ENCODE measurements at places on chromosomes 7 and 10. TPM values are rescaled to one million over a fixed set of nuclear protein-coding genes. Genes with fewer than 3 reads are reported as not detected.

- no peak for DNase-seq
These were observed 515 bp downstream of the GSDME start for GRCh38 chr7:24756545-24757352.

- peak; percentile 66 for DNase-seq
These were observed 15.9 kb downstream of the FAM53B start for GRCh38 chr10:124728071-124728829.

DNA sequence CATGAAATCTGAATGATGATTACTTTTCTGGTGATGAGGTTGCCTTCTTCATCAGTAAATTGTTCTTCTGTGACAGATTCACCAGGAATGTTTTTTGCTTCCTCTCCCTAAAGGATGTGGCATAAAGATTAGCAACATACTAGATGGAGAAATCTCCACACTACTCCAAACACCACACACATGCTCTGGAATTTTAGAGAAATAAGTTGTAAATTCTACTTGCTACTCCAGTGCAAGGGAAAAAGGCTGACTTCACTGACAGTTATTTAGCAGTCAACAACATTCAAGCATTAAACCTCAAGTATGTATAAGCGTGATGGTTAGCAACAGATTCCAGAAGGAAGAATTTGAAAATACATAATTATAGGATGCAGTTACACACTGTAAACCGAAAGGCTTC lies 137.9 kb upstream of the CCDC6 start:
- no peak for DNase-seq

GRCh38 chr7:11207565-11207964 lies 233.9 kb downstream of the PHF14 start:
- no peak for DNase-seq

- DNase-seq = no peak
These were observed 168.7 kb downstream of the GNAI1 start for GRCh38 chr7:80303315-80303714.

- DNase-seq = peak; percentile 29
These were observed 95.2 kb upstream of the FAM133B start for GRCh38 chr7:92685136-92686042.

DNA sequence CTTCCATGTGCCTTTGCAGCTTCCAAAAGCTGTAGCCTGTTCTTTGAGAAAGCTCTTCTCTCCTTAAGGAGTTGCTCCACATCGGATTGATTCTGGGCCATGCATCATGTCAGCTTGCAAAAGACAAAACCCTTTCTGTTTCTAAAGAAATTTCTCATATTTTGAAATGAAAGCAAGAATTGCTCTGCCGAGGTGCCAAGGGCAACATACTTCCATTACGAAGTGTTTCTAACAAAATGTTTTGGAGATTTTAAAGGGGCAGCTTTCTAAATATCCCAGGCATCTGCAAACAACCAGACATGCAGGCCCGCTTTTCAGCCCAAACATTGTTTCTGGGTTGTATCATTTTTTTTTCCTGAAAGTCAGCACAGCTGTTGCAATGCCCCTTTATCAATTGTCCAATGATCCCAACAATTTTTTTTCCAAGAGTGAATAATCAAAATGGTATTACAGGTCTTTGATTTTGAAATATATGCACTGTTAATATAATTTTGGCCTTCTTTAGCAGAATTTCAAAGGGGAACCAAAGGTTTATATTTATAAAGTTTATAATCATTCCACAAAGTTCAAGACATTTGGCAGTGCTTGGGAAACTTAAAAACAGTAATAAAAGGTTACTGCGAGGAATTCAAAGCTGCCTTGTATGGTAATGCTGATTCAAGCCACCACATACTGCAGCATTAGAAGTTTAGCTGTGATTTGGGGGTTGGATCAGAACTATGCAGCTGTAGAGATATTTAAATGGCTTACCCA lies 61.0 kb downstream of the TES start:
- no peak for DNase-seq

GRCh38 chr10:60828489-60828852 lies 50.2 kb downstream of the CDK1 start:
- DNase-seq = no peak

- no peak for DNase-seq
These were observed 276.2 kb downstream of the MDFIC start for GRCh38 chr7:115198143-115198542.

GRCh38 chr7:36994456-36995112 lies 270.3 kb upstream of the AOAH start:
- no peak for DNase-seq

- DNase-seq = no peak
These were observed 18.3 kb upstream of the ELN start for GRCh38 chr7:74009719-74010118.

DNA sequence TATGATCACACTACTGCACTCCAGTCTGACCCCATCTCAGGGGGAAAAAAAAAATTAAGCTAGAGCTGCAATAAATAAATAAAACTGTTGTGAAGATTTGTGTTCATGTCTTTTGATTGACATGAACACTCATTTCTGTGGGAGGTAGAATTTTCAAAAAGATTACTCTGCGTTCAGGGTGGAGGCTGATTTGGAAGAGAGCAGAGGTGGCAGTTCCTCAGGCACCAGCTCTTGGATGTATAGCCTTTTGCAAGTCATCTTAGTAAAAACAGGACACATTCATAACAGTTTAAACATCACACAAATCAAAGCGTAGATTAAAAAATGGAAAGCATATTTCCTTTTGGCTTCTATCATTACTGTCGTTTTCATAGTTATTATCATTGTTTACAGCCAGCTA lies 243.5 kb upstream of the LRGUK start:
- no peak for DNase-seq

- no peak for DNase-seq
These were observed 95.6 kb upstream of the DDC start for GRCh38 chr7:50660830-50661175.

- DNase-seq = no peak
These were observed 120.2 kb downstream of the TEX36 start for GRCh38 chr10:125562737-125563136.

- DNase-seq = no peak
These were observed 382.3 kb upstream of the MTPN start for GRCh38 chr7:136359333-136359903.

DNA sequence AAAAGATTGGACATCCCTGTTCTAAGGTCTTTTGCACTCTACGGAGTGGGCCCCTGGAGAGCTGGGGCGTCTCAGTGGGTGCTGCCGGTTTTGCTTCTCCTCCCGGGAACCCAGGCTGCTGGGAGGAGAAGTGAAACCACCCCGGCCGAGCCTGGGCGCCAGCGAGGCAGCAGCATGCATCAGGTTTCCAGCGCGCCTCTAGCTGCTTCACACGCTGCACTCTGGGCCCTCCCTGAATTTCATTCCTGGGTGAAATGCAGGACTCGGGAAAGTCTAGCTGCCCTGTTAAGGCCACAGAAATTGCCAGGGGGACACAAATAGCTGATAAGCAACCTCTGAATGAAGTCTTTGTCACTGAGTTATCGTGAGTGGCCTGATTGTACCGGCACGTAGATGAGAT lies 127.4 kb downstream of the TRRAP start:
- no peak for DNase-seq

DNA sequence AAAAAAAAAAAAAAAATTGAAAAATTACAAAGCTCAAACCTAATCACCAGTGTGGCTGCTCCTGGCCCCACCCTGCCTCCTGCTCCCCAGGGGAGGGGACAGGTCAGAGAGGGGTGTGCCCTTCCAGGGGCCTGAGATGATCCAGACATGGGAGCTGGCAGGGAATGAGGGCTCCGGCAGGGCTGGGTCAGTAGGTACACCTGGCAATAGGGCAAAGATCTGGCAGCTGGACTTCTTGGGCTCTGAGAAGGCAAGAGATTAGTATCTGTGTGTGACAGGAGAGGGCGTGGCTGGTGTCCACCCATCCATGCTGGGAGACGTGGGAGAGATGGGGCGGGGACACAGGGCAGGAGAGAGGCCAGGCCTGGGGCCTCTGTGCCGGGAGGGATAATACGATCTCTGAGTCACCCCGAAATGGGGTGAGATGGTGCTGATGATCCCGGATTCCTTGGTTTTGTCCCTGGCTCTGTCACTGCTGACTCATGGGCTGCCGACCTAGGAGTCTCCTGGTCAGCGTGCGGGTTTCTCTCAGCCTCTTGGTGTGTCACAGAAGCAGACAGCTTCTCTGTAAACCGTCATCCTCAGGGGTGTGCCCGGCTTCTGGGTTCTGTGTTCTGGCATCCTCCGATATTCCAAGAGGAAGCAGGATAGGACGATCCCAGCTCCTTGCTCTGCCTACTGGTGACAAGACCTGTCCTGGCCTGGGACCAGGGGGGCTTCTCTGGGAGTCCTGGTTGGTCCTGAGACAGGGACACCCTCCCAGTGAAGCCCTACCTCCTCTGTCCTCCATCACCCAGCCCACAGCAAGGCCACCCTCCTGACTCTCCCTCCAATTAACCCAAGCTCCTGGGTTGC lies 8.2 kb upstream of the CLDN4 start:
- DNase-seq = no peak

- DNase-seq = no peak
These were observed 100.1 kb upstream of the FGFR2 start for GRCh38 chr10:121698336-121698735.

The MYH16 gene
- polyA plus RNA-seq = 0.09 TPM

The JCAD gene
- 5.9 TPM for polyA plus RNA-seq

The AASS gene
- 6.7 TPM for polyA plus RNA-seq

The MSMB gene
- polyA plus RNA-seq = 8.6 TPM

The GLI3 gene
- 3.1 TPM for polyA plus RNA-seq

The ZCCHC24 gene
- polyA plus RNA-seq = 5.4 TPM

The SPOCK2 gene
- polyA plus RNA-seq = 163 TPM

The HOXA10 gene
- 3.5 TPM for polyA plus RNA-seq

The CDK5 gene
- polyA plus RNA-seq = 8.9 TPM

The FOXL3 gene
- not detected for polyA plus RNA-seq

The ZNF239 gene
- 3.2 TPM for polyA plus RNA-seq

The SFMBT2 gene
- 8.8 TPM for polyA plus RNA-seq

The CPA2 gene
- 0.71 TPM for polyA plus RNA-seq

The TAS2R5 gene
- 1.6 TPM for polyA plus RNA-seq
